Camera-type eye (tissue), 1 donor: ENCODE measurements at places on chromosomes 1 and 21. TPM values are rescaled to one million over a fixed set of nuclear protein-coding genes. Genes with fewer than 3 reads are reported as not detected.

The LRRC41 gene
- 79.5 TPM for total RNA-seq

The HPCAL4 gene
- 5.7 TPM for total RNA-seq

The NUF2 gene
- total RNA-seq = 14.2 TPM

The RXFP4 gene
- not detected for total RNA-seq

The AMY1C gene
- not detected for total RNA-seq

The CFAP126 gene
- not detected for total RNA-seq

The PCAT6 gene
- total RNA-seq = not detected

The PADI2 gene
- 24.0 TPM for total RNA-seq

The PTGFRN gene
- total RNA-seq = 75.4 TPM

The OPTC gene
- total RNA-seq = 40.7 TPM

The SCP2 gene
- 111 TPM for total RNA-seq

The OR6K2 gene
- total RNA-seq = not detected

The PLPP3 gene
- 132 TPM for total RNA-seq

The GPR37L1 gene
- 0.88 TPM for total RNA-seq

The LCE1B gene
- total RNA-seq = not detected

The HMGCS2 gene
- 0.44 TPM for total RNA-seq

The NCMAP gene
- total RNA-seq = 2.1 TPM

The KRTAP11-1 gene
- not detected for total RNA-seq

The FAM78B gene
- total RNA-seq = 8.9 TPM

The WDR64 gene
- total RNA-seq = 1.3 TPM

The ELOVL1 gene
- 14.2 TPM for total RNA-seq

The CACNA1S gene
- total RNA-seq = 5.9 TPM

The EPHA2 gene
- total RNA-seq = 84.2 TPM

The GAS5 gene
- 292 TPM for total RNA-seq

The ACKR1 gene
- 8.9 TPM for total RNA-seq

The S100A7A gene
- total RNA-seq = not detected

The AMY2A gene
- total RNA-seq = 0.44 TPM

The UQCRHL gene
- total RNA-seq = 1.1 TPM

The NTNG1 gene
- 19.1 TPM for total RNA-seq

The CHIT1 gene
- not detected for total RNA-seq

The GNG4 gene
- 9.9 TPM for total RNA-seq

The LCE1C gene
- total RNA-seq = not detected

The FAM110D gene
- total RNA-seq = 0.60 TPM

The TSACC gene
- not detected for total RNA-seq

The ADAMTSL4 gene
- 53.7 TPM for total RNA-seq
